ENCODE measurements at places on chromosomes 2 and 18.

GRCh38 chr2:203019142-203019541 lies 4.5 kb downstream of the NBEAL1 start:
- no peak for DNase-seq

GRCh38 chr2:238141541-238142318 lies 3.3 kb downstream of the KLHL30 start:
- DNase-seq: peak; percentile 36

DNA sequence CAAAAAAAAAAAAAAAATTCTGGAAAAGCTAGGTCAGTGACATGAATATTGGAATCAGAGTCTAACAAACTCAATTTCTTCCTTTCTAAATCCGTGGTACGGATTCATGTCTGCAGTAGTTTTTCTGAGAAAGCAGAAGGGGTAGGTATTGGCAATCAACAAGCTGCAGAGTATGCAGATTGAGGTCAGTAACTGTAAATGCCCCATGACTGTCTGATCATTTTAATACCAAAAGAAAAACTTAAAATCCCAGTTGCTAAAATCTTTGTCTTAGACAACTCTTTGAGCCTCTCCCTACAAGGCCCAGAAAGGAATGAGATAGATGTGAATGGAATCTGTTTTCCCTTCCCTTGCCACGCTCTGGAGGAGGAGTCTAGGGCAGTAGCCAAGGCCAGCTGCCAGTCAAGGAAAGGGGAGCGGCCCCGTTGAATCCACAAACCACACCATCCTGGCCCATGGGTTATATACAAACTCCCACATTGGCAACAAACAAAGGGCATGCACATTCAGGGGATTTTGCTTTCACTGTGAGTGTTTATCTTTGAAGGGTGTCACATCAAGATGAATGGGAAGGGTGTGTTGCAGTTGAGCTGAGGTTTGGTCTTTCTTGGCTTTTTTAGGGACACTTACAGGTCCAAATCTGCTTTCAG lies 6.1 kb upstream of the CASP8 start:
- no peak for DNase-seq

DNA sequence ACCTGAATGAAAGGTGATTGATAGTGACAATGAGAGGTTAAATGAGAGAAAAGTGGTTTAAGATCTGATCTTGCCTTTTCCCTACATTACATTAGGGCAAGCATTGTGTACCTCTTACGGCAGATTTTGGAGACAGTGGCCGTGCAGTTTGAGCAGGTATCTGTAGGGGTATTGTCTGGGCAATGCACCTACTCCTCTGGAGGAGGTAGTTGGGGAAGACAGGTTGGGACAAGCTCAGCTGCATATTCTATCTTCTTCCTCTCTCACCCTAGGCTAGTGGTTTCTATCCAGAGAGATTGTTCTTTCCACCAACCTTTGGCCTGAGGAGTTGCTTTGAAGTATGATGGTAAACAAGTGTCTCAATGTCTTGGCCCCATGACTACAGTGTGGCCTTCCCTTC lies 323.2 kb downstream of the CYP26B1 start:
- DNase-seq: no peak

DNA sequence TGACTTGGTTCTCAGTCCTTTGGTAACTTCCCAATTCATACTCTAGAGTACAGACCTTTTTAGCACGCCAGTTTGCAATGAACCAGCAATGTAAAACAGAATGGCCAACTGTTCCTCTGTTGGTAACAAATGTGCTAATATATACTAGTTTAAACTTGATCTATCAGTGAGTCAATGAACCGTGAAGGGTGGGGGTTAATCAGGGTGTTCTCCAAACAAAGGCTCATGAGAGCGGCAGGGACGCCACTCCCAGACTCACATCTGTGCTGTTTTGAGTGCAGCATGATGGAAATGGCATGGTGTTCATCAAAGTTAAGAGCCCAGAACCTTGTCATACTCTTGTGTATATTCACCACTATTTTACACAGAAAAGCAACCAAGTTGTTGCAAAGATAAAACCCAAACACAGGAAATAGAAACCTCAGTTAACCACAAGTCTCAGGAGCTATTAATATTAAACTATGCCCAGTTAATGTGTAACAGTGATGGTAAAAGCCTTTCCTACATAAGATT lies 70.3 kb downstream of the CERKL start:
- DNase-seq: no peak

DNA sequence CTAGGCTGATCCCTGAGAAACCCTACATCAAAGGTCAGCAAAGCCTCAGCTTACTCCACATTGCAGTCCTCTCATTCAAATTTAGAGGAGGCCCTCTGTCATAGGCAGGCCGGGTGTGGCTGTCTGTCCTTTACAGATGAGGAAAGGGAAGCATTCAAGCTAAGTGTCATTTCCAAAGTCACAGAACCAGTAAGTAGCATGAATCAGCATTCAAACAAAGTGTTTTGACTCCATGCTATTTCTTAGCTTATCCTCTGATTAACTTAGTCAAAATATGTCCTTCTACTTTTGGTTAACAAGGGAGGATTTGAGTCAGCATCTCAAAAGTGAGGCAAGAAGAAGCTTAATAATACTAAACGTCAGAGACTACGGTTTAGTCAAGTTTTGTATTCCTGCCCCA lies 409.0 kb upstream of the POU3F3 start:
- DNase-seq: no peak

DNA sequence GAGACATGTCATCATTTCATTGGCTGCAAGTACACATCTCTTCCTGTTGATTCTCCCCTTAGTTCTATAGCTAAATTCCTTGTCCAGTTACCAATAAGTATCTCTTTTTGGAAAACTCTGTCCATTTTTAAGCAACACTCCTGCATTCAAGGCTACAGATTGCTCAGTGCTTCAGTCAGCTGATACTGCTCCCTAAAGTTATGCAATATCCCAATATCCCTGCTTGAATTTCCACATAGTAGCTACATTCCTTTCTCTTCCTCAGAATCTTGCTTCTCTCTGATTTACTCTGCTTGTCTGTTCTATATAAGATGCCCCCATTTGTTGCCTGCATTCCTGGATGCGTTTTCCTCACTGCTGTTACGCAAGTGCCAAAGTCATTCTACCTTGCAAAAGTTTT lies 109.8 kb downstream of the PARD3B start:
- no peak for DNase-seq

- DNase-seq: no peak
These were observed 783.6 kb downstream of the CBLN2 start for GRCh38 chr18:71760541-71760940.

DNA sequence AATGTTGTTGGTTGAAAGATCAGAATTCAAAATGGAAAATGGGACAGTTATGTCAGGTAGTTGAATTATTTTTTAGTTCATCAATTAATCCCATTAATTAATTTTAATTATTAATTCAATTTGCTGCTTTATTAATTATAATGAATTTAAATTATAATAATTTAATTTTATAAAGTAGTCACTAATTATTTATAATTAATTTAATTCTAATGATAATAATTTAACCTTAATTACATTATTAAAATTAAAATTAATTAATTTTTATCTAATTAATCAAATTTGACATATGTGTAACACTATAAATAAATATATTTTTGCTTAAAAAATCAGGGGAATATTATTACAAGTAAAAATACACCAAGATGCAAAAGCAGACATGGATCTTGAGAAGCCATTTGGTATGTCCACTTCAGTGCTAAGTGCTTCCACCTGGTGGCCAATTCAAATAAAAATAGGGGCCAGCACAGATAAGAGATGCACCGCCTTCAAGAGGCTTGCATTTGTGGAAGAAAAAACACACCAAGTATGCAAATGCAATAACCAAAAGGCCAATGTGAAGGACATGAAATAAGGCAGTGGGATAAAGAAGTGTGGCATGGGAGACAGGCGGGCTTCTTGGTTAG lies 73.2 kb downstream of the MBP start:
- DNase-seq: no peak

- no peak for DNase-seq
These were observed 921.7 kb downstream of the DPP10 start for GRCh38 chr2:115364093-115364492.

DNA sequence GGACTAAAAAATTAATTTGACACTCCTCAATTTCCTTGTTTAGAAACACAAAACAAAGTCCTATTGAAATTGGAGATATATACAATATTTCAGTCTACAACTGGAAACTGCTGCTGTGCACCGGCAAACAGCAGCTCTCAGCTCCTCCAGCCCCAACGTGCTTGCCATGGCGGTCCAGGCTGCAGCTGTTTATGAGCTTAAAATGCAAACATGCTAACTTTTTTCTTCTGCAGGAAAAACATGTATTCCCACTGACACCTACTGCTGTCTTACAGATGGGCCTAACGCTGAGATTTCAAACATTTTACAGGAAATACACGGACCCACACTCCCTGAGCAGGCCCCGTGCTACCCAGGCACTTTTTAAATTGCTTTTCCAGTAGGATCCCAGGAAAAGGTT lies 195.5 kb downstream of the BCL11A start:
- DNase-seq: no peak

GRCh38 chr2:16832910-16833309 lies 167.3 kb upstream of the CYRIA start:
- no peak for DNase-seq

DNA sequence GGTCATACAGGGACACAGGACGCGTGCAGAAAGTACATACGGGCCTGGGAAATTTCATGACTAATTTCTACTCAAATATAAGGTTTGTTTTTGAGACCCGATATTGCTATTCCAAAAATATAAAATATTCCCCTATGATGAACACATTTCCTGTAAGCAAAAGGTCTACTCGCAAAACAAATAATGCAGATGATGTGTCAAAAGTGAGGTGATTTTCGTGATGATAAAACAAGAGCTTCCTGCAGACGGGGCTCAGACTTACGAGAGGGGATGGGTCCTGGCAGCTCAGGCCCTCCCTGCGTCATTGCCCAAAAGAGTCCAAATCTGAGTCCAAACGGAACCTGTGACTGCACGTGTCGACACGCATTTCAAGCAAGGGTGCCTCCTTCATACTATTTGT lies 62.7 kb downstream of the MBP start:
- no peak for DNase-seq

DNA sequence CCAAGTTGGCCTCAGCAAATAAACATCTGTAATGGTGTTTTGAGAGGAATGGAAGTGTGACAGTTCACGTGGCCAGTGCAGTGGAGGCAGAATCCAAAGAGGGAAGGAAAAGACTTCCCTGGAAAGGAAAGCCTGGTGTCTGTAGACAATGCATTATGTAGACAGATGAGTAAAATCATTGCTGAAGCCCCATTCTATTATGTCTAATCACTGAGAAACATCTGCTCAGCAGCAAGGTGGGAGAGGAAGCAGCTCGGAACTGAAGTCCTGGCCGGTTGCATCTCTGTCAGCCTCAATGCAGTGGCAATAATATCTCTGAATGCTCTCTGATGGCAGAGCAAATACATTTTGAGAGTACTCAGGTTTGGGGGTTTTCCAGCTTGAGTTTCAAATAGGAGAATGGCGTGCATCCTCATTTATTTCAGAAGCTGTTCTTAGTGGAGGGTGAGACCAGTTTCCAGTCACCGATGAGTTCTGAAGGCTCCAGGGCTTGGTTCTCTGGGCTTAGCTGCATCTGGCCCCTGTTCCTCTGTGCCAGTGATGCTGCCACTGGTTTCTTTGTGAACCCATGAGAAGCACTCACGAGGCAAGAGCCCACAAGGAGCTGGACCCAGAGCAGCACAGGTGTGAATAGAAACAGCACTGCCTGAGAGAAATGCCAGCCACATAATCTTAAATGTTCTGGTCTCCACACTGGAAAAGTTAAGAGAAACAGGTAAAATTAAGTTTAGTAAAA lies 63.3 kb downstream of the RPIA start:
- DNase-seq: no peak

DNA sequence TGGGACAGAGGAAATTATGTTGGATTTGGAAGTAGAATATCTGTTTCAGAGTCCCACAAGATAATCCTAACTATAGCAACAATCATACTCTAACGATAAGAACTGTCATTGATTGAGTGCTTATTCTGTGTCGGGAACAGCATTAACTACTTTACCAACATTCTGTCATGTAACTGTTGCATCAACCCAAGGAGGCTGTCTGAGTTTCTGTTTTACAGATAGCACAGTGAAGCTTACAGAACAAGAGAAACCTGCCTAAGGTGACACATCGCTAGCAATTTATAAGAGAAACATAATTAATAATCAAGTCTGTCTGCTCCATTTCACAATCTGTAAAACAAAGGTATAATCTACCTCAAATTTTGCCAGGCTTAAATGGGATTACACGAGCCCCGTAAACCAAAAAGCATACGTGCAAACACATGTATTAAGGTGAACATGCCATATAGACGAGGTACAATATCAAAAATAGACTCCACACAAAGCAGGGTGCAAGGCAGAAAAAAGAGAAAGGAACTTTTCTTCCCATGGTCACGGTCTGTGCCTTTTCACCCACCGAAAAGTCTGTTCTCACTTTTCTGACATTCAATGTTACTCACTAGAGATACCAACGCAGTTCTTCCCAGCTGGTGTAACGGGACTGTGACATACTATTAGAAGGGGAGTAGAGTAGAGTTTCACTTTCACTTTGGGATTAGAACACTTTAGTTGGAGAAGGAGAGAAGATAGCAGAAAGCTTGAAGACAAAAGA lies 37.2 kb upstream of the SLC8A1 start:
- DNase-seq: no peak

DNA sequence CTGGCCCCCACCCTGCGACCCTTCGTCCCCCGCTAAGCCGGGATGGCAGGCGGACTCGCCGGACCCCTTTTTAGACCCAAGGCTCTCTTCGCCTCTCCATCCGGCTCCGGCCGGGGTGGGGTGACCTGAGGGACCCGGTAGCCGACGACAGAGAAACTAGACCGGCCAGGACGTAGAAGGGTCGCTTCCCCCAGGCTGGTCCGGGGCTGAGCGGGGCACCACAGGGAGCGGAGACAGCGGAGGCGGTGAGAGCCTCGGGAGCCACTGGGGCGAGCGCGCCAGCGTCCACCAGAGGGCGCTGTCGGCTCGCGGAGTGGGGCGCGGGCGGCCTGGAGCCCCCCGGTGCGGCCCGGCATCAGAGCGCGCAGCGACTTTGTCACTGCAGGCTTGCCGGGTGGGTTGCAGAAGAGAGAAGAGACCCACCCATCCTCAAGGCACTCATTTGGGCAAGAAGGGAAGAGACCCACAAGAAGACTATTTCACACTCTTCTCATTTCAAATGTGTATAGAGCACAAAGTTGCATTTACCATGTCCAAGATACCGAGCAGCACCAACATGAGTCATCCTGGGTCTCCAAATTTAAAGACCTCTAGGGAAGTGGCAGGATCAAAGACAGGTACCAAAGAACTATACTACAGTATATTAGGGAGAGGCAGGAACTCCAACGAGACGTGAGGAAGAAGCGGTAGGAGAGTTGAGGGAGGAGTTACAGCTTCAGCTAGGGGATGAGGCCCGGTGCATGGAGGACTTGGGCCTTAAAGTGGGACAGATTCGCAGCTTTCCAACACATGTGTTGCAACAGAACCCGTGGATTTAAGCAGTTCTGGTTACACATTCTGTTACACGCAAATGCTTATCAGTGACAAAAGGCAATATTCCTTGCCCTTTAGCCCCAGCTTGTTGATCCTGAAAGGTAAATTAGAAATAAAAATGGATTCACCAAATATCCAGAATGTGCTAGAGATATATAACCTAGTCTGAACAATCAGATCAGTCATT lies 7.6 kb upstream of the PRKCE start:
- peak; percentile 70 for DNase-seq
